ENCODE measurements at places on chromosomes 7 and 10.
A peak's percentile ranks its signal among the peaks of the same experiment; 100 is the strongest.

DNA sequence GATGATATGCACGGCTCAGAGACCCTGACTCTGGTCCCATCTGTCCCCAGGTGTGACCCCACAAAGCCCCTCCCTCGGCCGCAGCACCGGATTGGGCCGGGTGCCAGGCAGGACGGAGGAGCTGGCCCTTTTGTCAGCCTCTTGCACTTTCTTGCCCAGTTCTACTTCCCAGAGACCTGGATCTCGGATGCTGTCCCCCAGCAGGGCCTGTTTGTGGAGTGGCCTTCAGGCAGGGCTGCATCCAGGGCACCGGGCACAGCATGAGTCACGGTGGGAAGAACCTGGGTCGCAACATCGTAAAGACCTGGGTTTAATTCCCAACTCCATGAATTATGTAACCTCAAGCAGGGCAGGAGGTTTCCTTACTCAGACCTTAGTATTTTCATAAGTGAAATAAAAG is 158.4 kb upstream of the SH2B2 start:
- no peak for DNase-seq

DNA sequence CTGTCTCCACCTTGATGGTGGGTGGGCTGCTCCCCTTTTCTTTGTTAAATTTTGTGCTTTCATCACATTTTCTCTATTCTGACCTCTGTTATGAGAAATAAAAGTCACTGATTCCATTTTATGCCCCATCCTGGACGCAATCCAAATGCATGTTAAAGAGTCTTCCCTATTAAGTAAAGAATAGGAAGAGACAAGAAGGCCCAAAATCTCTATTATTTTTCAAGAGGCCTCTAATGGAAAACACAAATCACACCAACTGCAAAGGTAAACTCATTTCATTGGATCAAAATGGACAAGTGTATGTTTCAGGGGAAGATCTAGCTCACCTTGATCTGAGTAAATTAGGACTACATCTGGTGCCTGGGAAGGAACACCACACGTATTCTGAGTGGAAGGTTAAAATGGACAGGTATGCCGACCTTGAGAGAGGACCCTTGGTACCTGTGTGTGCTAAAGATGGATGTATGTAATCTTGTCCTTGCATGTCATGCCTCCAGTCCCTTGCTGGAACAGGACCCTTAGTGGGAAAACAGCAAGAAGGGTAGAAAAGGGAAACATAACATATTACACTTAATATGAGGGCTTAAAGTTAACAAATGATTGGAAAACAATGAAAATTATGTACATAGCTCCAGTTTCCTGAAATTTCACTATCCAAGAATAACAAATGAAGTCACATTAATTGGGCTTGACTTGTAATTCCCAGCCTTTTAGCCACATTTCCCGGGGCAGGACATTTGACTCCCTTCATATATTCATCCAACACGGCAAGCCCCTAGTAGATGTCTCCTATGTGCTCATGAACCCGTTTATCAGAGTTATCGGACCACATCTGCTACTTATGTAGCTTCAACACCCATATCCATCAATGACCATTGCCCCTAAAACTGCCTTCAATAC is 7.6 kb downstream of the IFIT2 start:
- DNase-seq = no peak

DNA sequence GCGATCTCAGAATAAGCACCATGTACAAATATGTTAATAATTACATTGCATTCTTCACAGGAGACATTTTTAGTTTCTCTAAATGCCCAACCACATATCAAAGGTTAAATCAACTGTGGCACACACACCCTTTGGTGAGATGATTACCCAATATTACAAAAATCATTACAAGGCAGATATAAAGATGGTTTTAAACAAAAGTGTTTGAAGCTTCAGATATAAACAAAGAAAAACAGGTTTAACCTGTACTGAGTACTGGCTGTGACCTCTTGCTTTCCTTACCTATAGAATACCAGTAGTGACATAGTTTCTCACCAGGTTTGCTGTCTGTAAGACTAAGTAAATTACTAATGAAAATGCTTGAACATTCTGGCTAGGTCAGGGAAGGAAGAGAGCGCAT is 360.0 kb upstream of the IGFBP3 start:
- no peak for DNase-seq

- no peak for DNase-seq
Measured at GRCh38 chr7:105992905-105993304, 29.8 kb downstream of the CDHR3 start.

- no peak for DNase-seq
Measured at GRCh38 chr7:64874562-64875250, 28.4 kb upstream of the ZNF273 start.

DNA sequence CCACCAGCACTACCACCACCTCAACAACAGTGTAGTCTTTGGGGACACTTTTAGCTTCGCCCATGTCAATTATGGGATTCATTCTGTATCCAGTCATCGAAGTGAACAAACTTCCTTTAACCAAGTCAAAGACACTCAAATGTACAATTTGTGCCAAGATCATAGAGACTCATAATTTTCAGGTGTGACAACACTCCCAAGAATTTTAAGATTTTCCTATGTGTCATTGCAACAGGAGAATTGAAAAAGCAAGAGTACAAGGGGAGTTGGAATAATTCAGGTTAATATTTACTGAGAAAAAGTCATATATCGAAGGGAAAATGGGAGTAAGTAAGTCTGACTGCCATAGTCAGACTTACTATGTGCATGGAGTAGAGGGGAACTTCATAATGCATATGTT is 26.2 kb downstream of the PON1 start:
- DNase-seq = no peak

GRCh38 chr10:78319371-78319770 is 285.7 kb downstream of the RPS24 start:
- DNase-seq = no peak

GRCh38 chr7:70028620-70029019 is 430.3 kb downstream of the AUTS2 start:
- DNase-seq = no peak

DNA sequence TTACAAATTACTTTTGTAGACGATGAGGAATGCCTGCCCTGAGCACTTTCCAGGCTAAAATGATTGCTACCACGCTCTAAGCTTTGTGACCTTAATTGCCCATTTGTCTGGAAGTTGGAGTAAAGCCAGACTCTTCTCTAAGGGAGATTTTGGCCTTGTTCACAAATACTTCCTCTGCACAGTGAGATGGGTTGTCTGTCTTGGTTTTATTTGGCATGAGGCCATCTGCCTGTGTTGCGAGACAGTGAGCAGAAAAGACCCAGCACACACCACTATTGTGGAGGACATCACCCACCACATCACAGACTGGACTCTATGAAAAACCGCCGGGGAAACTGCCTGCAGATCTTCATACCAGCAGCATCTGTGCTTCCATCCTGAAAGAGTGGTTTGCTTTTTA is 138.4 kb downstream of the BICC1 start:
- peak; percentile 92 for DNase-seq

GRCh38 chr7:155963356-155963755 is 151.1 kb upstream of the SHH start:
- DNase-seq = no peak

GRCh38 chr7:106196460-106197021 is 84.4 kb upstream of the SYPL1 start:
- no peak for DNase-seq

- DNase-seq = no peak
Measured at GRCh38 chr10:24462291-24462813, 253.4 kb downstream of the KIAA1217 start.

GRCh38 chr7:130350945-130351790 is 6.6 kb downstream of the CPA5 start:
- no peak for DNase-seq

GRCh38 chr10:110870823-110871297 is 868 bp upstream of the PDCD4 start:
- peak; percentile 14 for DNase-seq

DNA sequence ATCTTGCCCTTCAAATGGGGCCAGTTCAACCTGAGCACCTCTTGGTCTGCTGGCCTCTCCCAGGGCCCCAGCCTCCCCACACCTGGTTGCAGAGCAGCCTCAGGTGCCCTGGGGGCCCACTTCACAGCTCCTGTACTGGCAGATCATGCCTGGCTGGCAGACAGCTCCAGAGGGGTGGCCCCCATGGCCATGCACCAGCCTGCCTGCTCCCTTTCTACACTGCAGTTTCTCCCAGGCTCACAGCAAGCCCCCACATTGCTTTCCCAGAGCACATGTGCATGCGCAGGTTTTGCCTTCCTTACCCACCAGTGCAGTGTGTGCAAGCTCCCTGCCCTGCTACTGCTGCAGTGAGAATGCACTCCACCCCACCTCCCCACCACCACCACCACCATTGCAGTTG is 9.8 kb upstream of the MIOS start:
- DNase-seq = no peak

DNA sequence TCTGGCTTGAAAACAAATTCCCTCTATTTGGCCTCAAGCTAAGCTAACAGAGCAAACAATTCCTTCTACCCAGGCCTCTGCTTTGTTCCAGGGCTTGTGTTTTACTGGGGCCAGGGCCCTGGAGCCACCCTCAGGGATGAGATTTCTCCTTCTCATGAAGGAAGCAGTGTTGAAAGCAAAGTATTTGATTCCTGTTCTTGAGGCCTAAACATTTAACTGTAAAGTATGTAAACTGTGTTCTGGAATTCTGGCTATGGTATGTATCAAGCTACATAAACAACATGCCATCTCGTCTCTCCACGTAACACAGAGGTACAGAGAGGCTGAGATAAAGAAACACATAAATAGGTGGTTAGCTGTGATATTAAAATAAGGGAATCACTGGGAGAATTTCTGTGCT is 81.8 kb downstream of the HERPUD2 start:
- DNase-seq = no peak

DNA sequence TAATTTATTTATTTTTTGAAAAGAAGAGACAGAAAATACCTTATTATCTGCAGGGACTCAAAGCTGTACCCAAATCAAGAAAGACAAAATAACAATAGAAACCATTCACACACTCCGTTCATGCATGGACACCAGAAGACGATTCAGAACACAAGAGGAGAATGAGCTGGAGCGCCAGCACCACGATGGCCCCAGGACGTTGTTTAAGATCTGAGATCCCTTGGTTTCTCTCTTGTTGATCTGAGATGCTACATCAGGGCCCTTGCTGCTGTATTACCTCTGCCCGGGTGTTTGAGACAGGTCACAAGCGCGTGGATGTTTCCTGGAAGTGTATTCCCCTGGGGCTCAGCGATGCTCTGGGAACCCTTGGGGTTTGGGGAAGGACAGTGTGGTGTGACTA is 46.8 kb downstream of the CHST3 start:
- no peak for DNase-seq

DNA sequence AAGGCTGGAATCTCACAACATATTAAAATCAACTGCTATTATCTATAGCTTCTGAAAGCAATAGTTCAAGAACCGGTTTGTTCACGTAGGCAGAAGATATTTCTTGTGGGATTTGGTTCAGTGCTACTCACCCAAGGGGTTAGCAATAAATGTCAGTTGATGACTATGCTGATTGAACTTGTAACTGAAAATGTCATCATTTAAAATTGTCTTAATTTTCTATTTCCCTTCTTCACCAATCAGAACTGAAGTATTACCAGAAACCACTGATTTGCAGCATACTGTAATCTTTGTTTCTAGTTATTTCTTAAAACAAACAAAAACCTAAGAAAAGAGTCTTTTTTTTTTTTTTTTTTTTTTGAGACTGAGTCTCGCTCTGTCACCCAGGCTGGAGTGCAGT is 46.1 kb downstream of the CPEB3 start:
- DNase-seq = no peak

DNA sequence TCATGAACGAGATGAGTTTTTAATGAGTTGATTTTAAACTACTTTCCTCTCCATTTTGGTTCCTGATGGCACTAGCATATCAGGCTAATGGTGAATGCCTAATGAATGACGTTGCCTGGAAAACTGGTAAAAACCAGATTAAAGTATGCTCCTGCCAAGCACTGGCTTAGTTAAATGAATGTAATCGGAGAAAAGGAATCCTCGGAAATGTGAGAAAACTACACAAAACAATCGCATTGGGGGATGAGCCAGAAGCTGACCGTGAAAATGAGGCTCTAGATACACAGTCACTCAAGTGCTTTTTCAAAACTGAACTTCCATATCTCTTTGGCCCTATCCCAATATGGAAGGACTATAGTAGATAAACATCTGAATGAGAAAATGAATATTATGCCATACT is 153.8 kb upstream of the COL1A2 start:
- DNase-seq = no peak

DNA sequence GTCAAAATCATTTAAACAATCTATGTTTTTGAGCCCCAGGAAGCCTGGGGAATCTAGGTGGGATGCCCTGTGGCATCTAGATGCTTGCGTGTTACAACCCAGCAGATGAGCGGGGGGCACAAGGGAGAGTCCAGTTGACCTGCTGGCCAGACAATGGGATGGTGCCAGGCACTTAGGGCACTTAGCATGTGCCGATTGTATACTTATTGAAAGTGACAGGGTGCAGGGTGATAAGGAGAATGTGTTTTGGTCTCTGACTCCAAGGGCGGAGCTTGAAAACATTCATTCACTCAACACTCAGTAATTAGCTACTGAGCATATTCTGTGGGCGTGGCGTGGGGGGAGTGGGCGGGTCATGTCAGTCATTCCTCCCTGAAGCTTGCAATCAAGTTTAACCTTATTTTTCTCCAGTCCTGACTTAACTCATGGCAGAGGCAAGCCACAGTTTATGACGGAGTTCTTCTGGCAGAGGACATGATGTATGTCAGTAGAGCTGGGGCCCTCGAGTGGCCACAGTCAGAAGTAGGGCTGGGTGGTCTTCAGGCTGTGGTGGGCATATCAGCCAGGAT is 115.1 kb downstream of the PRKCQ start:
- DNase-seq = no peak

DNA sequence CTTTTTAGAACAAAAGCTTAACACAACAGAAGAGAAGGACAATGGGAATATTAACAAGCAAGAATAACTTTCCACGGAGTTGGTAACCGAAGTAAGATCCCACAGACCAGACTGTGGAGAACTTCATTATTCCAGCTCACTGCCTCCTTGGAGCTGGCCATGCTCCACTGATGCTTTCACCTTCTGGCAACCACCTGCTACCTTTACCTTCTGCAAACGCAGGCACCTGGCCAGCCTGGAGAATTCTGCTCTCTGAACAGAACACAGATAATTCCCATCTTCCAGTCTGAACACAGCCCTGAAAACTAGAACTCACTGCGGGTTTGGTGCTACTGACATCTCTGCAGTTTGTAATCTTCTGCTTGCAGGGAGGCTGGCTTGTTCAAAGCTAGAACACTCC is 66.5 kb downstream of the JAZF1 start:
- DNase-seq = no peak

GRCh38 chr10:44926751-44927351 is 15.7 kb downstream of the TMEM72 start:
- no peak for DNase-seq
